ENCODE measurements at places on chromosomes 4 and X. TPM values are rescaled to one million over a fixed set of nuclear protein-coding genes. Genes with fewer than 3 reads are reported as not detected.

The SSX3 gene
- total RNA-seq, result not detected

The P2RY8 gene
- 105 TPM for total RNA-seq

The BMP3 gene
- total RNA-seq, result not detected

The CLCN4 gene
- total RNA-seq, result 0.19 TPM

The ZXDB gene
- total RNA-seq, result 5.8 TPM

The EREG gene
- total RNA-seq, result not detected

The MGAT4D gene
- total RNA-seq, result not detected

The PLP1 gene
- not detected for total RNA-seq

The PROM1 gene
- total RNA-seq, result not detected

The GC gene
- total RNA-seq, result not detected

The SUPT20HL2 gene
- total RNA-seq, result not detected

The CFAP47 gene
- total RNA-seq, result not detected

The MFAP3L gene
- 0.66 TPM for total RNA-seq

The TMSB15B gene
- total RNA-seq, result 11.1 TPM

The VMA21 gene
- total RNA-seq, result 26.2 TPM

The DMD gene
- total RNA-seq, result 7.5 TPM

The VCX gene
- not detected for total RNA-seq

The TEX11 gene
- not detected for total RNA-seq

The TCEANC gene
- 1.8 TPM for total RNA-seq

The PTTG2 gene
- 0.39 TPM for total RNA-seq

The DCAF8L2 gene
- not detected for total RNA-seq

The NUDT6 gene
- total RNA-seq, result 3.9 TPM

The PNMA5 gene
- 0.17 TPM for total RNA-seq

The TMEM35A gene
- total RNA-seq, result not detected

The SEC24D gene
- 29.8 TPM for total RNA-seq

The PRSS12 gene
- not detected for total RNA-seq

The IL2RG gene
- total RNA-seq, result 317 TPM

The DUX4 gene
- not detected for total RNA-seq

The TKTL1 gene
- total RNA-seq, result 2.1 TPM

The SYTL5 gene
- total RNA-seq, result 0.06 TPM

The TMEM165 gene
- total RNA-seq, result 81.9 TPM

The SLC49A3 gene
- total RNA-seq, result 0.61 TPM
